Common myeloid progenitor, CD34-positive (primary cell): ENCODE measurements at places on chromosomes 12 and 14.

DNA sequence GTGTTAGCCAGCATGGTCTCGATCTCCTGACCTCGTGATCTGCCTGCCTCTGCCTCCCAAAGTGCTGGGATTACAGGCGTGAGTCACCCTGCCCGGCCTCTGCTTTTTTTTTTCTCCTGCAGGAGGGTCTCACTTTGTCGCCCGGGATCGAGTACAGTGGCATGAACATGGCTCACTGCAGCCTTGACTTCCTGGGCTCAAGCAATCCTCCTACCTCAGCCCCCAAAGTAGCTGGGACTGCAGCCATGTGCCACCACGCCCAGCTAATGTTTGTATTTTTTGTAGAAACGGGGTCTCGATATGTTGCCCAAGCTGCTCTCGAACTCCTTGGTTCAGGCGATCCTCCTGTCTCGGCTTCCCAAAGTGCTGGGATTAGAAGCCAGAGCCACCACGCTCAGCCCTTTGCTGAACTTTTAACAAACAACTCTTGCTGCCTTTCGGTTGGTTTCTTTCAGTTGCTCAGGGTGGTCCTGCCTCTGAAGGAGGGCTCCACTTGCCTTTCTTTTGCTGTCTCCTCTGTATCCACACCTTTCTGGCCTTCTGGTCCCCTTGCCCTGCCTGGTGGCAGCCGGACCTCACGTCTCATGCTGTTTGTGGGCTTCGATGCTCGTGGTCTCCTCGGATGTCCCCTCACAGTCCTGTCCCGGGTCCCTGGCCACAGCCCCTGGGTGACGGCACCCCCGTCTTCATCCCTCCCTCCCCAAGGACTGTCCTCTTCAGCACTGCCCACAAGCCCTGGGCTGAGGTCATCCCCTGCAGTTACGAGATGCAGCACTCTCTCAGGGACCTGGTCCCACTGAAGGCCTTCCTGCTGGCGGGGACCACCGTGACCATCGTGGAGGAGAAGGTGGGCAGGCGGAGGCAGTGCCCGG is 3.8 kb upstream of the B3GNT4 start:
- no peak for DNase-seq

- no peak for DNase-seq
Observed at GRCh38 chr14:61287196-61287595, 6.1 kb upstream of the TMEM30B start.

DNA sequence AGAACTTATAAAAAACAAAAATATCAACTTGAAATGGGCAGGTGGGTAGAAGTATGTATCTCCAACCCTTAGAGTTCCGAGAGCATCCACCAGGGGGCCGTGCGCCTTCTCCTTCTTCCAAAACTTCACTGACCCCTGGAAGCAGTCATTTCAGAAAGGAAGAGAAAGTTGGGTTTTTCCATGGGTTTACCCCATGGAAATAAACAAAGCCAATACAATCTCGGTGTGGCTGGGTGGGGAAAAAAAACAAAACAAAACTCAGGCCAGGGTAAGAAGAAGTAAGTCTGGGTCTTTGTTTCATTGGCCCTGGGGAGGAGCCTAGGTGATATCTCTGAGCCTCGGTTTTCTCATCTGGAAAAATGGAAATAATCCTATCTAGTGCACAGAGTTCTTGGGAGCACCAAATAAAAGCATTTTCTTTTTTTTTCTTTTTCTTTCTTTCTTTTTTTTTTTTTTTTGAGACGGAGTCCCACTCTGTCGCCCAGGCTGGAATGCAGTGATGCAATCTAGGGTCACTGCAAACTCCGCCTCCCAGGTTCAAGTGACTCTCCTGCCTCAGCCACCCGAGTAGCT is 33.6 kb upstream of the HNF1A start:
- peak; percentile 51 for DNase-seq

DNA sequence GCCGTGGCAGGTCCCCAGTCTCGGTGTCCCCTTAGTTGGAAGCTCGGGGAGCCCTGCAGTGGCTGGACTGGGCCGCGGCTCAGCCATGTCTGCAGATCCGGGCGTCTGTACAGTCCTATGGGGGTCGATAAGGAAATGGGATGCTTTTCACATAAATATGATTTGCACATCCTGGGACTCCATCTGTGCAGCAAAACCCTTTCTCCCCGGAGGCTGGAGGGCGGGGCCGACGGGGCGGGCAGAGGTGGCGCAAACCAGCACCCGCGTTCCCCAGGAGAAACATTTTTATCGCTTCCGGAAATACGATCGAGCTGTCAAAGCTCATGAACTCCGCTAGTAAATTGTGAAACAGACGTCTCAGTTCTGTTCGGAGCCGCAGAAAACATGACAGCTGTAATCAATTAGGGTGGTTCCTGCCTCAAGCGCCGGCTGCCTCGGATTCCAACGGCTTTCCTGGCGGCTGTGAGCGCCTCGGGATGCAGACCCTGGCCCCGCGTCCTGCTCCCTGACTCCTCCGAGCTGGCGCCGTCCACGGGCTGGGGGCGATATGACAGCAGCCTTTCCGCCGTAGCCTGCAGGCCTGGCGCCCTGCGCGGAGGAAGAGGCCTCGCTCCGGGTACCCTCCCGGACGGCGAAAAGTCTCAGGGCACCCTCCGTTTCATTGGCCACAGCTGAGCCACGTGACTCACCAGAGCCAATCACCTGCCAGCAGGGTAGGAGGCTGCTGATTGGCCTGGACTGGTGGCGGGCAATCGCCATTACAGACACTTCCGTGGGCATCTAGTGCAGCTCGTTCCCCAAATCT is 23.0 kb downstream of the DIO3 start:
- no peak for DNase-seq

GRCh38 chr12:128583453-128583852 is 240.3 kb downstream of the SLC15A4 start:
- DNase-seq: no peak

DNA sequence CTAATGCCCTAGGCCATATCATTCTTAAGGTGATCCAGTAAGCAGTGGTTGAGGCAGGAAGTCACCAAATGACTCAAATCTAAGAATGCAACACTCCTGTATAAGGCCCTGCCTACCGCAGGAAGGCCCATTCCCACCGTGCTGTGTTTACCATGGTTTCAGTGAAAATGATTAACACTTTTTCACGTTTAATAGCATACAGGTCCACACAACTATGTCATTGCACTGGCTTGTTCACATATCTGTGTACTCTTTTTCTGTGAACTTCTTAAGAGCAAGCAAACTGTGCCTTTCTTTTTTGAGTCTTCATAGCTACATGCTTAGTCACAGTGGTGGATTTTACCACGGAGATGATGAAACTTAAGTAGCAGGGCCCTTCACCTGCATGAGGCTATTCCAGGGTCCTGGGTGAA is 214.9 kb downstream of the CNTN1 start:
- peak; percentile 15 for DNase-seq

GRCh38 chr12:121217063-121217462 is 7.1 kb downstream of the P2RX4 start:
- DNase-seq: no peak

GRCh38 chr14:38121320-38122020 is 86.2 kb upstream of the SSTR1 start:
- peak; percentile 44 for DNase-seq

DNA sequence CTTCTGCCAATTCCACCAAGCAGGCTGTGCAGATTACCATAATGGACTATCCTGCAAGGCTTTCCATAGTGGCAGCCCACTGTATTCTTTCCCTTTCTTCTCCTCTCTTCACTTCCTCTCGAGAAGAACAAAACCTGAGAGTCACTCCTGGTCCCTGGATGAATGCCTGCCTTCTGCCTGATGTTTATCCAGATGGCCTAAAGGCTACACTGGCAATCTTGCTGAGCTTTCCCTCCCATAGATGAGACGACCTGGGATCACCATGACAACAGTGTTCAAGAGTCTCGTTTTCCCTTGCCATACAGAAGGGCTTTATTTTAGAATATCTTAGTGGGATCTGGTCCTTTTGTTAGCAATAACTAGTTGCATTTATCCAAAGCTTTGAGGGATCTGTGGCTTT is 142.3 kb downstream of the RTN1 start:
- no peak for DNase-seq

GRCh38 chr12:531951-532585 is 72.3 kb downstream of the B4GALNT3 start:
- DNase-seq: no peak

DNA sequence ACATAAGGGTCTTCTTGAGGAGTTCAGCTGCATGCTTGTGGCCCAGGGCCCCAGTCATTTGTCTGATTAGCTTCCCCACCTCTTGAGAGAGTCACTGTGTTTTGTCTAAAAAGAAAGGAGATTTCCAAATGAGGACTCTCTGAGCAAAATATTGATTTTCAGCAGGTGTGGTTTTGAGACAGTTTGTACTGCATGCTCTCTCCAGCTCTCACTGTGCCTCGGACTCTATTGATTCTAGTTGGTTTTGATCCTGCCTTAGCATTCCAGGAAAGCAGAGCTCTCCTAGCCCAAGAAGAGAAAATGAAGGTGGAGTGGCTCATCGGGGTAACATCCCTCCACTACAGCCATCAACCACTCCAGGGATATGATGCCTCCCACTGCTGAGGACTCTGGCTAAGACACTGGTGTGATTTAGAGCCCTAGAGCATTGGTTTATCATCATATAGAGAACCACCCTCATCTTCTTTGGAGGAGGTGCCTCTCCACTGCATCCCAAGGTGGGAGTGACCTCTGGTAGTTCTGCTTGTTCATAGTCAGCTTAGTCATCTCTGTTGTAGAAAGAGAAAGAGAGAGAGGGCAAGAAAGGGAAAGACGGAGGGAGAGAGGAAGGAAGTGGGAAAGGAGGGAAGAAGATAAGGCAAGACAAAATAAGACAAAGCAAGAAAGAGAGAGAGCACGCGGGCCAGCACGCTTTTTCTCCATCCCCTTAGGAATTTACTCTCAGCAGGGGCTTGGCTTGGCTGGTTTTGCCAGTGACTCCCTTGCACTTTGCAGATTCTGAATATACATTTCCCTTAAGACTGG is 365.6 kb downstream of the DPF3 start:
- DNase-seq: no peak

- no peak for DNase-seq
Observed at GRCh38 chr12:26460361-26460760, 265.0 kb downstream of the SSPN start.
